ENCODE measurements at places on chromosomes 3 and 15.
A peak's percentile ranks its signal among the peaks of the same experiment; 100 is the strongest.

DNA sequence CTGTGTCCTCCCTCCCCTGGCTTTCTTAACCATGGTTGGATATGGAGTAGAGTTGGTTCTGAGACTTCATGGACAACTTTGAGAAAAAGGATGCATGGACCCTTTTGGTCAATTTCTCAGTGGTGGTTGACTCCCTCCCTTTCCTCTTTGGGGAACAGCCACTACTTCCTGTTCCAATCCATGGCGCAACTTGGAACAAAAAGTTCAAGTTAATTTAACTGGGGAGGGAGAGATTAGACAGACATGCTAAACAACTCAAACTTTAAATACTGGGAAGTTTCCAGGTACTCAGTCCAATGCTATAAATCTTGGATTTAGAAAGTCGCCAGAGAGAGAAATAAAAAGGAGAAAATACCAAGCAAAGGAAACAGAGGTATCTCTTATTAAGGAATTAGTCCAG, 202.2 kb downstream of the PDZRN3 start:
- DNase-seq, result no peak

GRCh38 chr15:39695793-39696192, 86.8 kb downstream of the FSIP1 start:
- DNase-seq, result no peak

GRCh38 chr15:100438570-100438969, 90.2 kb downstream of the CERS3 start:
- DNase-seq, result peak; percentile 18

- no peak for DNase-seq
These were observed 93.9 kb downstream of the ECT2 start for GRCh38 chr3:172844428-172844827.

GRCh38 chr3:187040516-187041361, 98.6 kb downstream of the RPL39L start:
- no peak for DNase-seq

DNA sequence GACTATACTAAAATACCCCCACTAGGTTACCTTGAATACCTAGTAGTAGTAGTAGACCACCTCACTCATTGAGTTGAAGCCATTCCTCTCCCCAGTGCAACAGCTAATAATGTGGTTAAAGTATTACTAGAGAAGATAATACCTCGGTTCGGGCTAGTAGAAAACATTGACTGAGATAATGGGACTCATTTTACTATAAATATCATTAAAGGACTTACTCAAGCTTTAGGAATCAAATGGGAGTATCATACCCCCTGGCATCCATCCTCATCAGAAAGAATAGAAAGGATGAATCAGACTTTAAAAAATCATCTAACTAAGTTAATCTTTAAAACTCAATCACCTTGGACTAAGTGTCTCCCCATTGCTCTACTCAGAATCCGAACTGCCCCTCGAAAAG, 49.0 kb upstream of the CACNA2D3 start:
- no peak for DNase-seq

- no peak for DNase-seq
These were observed 139.9 kb upstream of the TLE3 start for GRCh38 chr15:70237626-70238025.

DNA sequence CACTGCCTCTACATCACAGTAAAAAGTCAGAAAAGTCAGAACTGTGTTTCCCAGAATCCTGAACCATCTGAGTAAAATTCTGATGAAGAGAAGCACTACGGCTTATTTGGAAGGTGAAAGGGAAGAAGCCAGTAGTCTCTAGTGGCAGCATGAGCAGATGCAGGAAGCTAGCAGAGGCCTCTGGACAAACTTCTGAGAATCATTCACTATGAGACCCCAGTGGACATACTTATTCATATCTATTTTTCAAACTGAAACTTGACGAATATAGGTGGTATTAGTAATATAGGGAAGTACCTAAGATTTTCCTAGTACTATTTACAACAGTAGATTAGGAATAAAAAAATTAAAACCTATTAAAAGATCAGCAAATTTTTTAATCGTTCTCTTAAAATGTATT, 272.8 kb upstream of the TTC14 start:
- DNase-seq, result no peak

DNA sequence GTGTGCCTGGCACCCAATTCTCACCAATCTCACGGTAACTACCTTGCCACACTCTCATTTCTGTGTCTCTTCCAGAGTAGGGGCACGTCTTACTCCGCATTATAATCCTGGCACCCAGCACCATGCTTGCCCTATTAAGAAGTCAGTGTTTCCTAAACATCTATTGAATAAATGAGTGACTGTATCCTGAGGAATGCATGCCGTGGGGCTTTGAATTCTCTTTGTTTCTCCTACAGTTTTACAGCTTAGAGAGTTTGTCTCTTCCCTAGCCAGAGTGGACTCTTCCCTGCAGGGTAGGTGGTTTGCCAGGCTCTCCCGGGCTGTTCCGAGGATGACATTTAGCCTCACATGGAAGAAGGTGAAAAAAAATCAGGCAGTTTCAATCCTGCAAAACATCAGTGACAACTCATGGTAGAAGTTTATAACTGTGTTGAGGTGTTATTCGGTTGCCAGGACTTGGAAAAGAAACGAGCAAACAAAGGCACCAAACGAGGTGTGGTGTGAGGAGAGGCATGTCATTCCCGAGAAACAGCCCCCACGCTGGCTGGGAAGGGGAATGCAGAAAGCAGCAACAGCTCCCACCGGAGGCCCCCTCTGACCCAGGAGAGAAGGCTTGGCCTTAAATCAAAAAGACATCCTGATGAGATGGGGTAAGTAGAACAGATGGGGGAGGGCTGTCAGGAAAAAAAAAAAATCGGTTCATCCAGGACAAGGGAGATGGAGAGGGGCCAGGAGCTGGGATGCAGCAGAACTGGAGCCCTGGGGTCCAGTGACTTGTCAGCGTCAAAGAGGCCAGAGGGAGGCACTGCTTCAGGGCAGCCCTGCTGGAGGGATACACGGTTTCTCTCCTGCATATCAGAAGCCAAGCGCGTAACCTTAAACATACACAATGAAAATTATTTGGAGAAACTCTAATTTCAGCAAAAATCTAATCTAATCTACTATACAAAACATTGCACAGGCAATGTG, 168.4 kb upstream of the ARRDC4 start:
- no peak for DNase-seq

- no peak for DNase-seq
These were observed 37.2 kb downstream of the TRIM42 start for GRCh38 chr3:140715035-140715434.

DNA sequence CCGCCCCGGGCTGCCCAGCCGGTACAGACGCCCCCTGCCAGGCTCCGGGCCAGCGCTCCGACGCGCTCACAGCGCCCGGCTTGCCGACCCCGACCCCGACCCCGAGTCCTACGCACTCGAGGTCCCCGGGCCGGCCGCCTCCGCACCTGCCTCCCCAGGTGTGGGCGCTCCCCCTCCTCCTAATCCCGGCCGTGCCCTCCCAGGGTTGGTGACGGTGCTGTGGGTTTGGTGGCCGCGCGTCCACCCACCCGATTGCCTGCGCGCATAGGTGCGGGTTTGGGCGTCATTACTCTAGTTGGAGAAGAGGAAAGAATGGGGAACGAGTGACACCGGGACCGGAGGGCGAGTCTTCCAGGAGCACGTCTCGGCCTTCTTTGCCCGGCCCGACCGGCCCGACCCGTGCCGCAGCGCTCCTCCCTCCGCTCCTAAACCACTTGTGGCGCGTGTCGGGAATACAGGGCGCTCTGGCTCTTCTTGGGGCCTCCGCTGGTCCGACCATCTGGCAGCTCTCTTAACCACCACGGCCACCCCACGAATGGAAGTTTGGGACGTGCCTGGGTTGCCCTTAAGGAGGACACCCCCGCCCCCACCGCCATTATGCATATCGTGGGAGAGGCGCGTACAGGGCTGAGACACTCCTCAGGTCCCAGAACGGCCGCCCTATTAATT, 810 bp upstream of the THRB start:
- DNase-seq, result no peak

- DNase-seq, result no peak
These were observed 63.2 kb downstream of the PXYLP1 start for GRCh38 chr3:141294848-141295247.

DNA sequence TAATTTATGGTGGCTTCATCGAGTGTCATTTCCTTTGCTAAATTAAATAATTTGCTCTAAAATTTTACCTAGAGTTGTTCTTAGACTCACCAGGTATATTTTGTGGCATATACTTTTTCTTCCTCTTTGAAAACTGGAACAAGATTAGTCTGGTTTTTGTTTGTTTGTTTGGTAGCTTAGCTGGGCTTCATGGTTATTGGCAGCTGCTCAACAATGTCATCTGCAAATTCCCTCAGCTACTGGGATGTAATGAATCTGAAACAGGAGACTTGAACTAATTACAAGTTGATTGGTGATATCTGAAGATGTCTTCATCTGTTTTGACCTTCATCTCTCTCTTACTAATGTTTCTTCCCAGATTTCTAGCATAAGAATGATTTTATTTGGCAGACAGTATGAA, 270.5 kb upstream of the P2RY1 start:
- DNase-seq, result no peak

DNA sequence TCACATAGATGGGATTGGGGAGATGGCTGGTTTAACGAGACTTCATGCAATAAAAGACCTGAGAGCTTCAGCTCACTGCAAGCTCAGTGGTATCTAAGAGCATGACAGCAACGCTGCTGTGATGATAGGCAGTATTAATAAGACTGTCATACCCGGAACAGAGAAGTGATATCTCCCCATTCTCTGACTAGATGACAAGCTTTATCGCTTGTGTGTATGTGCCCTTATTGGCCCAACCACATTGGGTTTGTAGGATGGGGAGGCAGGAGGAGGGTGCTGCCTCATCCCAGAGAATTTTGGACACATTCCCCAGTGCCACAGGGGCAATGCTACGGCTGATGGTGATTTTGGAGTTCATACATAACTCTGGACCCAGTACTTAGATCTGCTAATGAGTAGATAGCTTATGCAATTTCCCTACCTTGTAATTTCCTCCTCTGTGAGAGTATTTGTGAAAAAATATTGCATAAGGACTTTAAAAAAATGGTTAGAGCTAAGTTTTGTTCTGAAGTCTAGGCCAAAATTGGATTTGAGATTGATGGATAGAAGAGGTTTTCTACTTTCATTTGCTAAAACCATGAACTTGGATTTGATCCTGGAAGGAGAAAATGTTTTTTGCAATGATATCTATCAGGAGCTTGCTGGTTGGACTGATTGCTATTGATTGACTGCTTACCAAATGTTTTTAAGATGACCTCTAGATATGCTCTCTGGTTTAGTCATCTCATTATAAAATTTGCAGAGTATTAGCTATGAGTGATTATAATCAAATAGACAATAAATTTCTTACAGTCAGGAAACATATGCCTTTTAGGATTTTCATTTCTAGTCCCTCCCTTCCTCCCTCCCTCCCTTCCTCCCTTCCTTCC, 14.0 kb upstream of the TMEM212 start:
- DNase-seq, result no peak

DNA sequence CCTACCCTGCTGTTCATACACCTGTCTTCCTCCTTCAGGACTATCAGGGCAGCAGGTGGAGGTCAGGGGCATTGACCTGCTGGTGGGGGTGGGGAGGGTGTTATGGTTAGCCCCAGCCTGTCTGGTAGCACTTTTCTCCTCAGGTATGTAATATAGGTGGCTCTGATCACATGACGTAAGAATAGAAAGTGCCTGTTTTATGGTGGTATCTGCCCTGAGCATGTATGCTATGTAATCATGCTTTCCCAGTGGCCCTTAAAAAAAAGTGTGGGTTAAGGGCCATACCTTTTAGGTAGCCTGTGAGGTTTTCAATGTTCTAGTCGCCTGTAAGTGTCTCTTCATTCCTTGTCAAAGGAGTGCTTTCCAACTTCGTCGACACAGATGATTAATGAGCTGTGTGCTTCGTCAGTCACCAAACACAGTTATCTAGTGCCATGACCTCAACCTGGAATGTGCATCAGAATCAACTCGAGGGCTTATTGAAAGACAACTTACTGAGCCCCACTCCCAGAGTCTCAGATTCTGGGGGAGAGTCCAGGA, 86.3 kb downstream of the KLHL25 start:
- DNase-seq, result no peak

DNA sequence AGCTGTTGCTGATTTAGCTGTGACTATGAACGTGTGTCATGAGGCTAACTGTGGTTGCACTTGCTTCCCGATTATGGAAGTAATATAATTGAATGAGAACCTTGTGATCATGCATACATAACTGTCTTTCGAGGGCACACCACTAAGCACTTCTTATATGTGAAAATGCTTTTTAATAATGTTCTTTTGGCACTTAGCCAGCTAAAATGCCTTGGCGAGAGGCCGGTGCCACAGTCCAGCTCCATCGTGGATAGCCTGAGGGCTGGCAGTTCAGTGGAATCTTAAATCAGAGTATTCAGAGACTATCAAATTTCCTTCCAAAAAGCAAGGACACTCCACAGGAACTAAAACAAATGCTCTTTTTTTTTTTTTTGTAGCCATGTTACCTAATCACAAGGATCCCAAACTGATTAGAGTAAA, 161.6 kb upstream of the FRMD4B start:
- no peak for DNase-seq

- peak; percentile 7 for DNase-seq
These were observed 25.2 kb downstream of the UBE2E1 start for GRCh38 chr3:23830869-23831484.

DNA sequence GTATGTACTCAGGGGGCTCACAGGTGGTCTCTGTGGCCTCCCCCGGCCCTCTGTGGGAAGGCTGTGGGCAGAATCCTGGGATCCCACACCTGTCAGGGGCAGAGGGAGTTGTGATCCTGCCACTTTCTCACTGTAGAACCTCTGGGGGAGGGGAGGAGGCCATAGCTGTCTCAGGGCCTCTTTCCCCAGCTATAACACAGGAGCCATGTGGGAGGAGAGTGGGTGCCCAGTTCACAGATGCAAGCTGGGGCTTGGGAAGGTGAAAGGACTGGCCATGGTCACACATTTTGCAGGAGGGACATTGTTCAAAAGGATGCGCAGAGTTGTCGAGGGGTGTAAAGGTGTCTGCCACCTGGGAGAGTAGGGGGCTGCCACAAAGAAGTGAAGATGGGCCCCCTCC, 11.7 kb downstream of the MAPKAPK3 start:
- no peak for DNase-seq

- DNase-seq, result no peak
These were observed 29.6 kb downstream of the DCLK3 start for GRCh38 chr3:36734742-36735141.
